ENCODE measurements at places on chromosomes 16 and 17. TPM values are rescaled to one million over a fixed set of nuclear protein-coding genes. Genes with fewer than 3 reads are reported as not detected.

The KCTD19 gene
- not detected for total RNA-seq

The STH gene
- total RNA-seq, result not detected

The ZSCAN10 gene
- total RNA-seq, result not detected

The CCDC144A gene
- total RNA-seq, result 0.59 TPM

Measured in subcutaneous preadipocyte (primary cell).